Panc1 (cell line): ENCODE measurements at places on chromosomes 1 and 21. TPM values are rescaled to one million over a fixed set of nuclear protein-coding genes. Genes with fewer than 3 reads are reported as not detected.

Gene GPR61
- total RNA-seq: not detected

Gene OR14K1
- not detected for total RNA-seq

Gene TTC4
- total RNA-seq: 25.2 TPM

Gene HSPA6
- 0.44 TPM for total RNA-seq

Gene PLXNA2
- total RNA-seq: 0.98 TPM

Gene DCAF8
- total RNA-seq: 127 TPM

Gene COPA
- total RNA-seq: 118 TPM

Gene TP73
- 4.7 TPM for total RNA-seq

Gene TMEM50B
- 18.5 TPM for total RNA-seq

Gene EDARADD
- 35.4 TPM for total RNA-seq

Gene KLHDC9
- 7.6 TPM for total RNA-seq

Gene CRABP2
- total RNA-seq: 1,115 TPM

Gene MRAP
- total RNA-seq: not detected

Gene CCDC17
- 2.2 TPM for total RNA-seq

Gene GBP3
- 2.5 TPM for total RNA-seq
